Naive thymus-derived CD8-positive, alpha-beta T cell (primary cell): ENCODE measurements at places on chromosomes 12 and 14.

DNA sequence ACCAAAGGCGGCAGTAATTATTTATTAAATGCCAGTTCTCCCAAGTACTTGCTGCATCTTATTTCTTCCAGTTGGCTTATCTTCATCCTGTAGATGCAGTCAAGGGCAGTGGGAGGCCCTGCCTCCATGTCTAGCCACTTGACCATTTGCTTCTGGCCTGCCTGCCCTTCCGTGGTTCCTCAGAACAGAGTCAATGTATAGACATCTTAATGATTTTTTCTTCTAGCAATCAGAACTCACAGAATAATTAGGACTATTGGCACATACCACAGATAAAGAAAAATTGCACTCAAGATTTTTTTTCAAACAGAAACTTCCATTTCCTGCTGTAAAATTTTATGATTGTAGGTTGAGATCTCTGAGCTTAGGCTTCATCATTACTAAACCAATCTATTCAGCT lies 20.9 kb downstream of the NR1H4 start:
- no peak for DNase-seq

GRCh38 chr12:51942501-51943000 lies 8.9 kb upstream of the ACVR1B start:
- no peak for DNase-seq

DNA sequence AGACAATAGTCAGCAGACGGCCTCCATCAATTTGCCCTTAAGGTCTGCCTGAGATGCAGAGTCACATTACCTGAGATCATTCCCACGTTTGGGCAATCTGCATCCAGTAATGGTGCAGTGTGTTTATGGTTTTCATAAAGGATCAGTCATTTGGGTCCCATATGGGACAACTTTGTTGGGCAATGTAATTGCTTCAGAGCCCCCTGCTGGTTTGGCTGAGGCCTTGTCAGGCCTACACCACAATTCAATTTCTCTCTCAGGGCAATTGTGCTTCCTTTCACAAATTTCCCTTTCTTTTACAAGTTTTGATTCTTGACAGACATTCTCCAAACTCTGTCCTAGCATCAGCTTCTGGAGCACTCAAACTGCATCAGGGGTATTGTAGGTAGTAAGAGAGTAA lies 191.2 kb upstream of the SSTR1 start:
- DNase-seq: no peak

GRCh38 chr14:65168840-65169239 lies 66.5 kb upstream of the MAX start:
- no peak for DNase-seq

GRCh38 chr14:99899578-99900178 lies 106.5 kb downstream of the EML1 start:
- DNase-seq: peak; percentile 8

DNA sequence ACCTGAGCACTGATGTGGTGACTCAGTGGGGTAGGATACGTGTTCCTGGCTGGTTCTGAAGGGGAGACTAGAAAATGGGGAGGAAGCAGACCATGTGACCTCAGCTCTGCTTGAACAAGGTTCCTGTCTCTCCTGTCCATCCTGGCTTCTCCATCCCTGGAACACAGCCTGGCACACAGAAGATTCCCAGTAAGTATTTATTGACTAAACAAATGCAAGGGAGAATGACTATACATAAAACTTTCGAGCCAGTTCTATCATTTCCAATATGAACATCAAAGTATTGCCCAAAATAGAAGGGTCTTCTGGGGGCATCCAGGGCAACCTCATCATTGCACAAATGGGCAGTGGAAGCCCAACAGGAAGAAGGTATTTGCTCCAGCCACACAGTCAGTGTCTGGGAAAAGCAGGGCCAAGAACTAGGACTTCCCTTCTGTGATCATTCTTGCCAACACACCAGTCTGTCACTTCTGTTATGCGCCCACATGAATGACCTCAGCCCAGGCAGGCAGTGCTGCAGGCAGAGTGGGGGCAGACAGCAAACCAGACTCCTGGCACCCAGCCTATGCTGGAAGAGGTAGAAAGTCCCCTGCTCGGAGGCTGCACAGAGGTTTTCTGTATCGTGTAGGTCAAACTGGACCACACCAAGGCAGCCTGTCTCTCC lies 5.6 kb upstream of the SERPINA9 start:
- DNase-seq: no peak

DNA sequence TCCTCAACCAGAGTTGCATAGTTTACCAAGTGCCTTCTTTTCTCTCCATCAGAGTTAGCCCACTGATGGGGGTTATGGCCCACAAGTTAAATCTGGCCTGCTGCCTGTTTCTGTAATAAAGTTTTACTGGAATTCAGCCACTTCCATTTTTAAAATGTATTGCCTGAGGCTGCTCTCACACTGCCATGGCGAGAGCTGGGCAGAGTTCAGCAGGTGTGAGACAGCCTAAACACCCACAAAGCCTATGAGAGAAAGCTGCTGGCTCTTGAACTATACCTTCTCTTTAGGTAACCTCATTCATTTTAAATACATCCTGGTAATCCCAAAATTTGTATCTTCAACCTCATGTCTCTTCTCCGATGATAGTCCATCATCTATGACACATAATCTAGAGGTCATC lies 86.1 kb downstream of the BCL2L14 start:
- no peak for DNase-seq

- DNase-seq: no peak
These were observed 45.5 kb downstream of the PAWR start for GRCh38 chr12:79645235-79645630.

- no peak for DNase-seq
These were observed 58.0 kb upstream of the LRFN5 start for GRCh38 chr14:41548666-41549065.

GRCh38 chr12:65740873-65741600 lies 83.2 kb upstream of the HMGA2 start:
- DNase-seq: peak; percentile 76

GRCh38 chr14:73269729-73270531 lies 32.6 kb downstream of the PAPLN start:
- no peak for DNase-seq

GRCh38 chr12:26555139-26555538 lies 277.9 kb downstream of the ITPR2 start:
- DNase-seq: no peak

GRCh38 chr12:121947981-121948380 lies 29.6 kb downstream of the CFAP251 start:
- DNase-seq: no peak

- no peak for DNase-seq
These were observed 47.7 kb upstream of the PTPRO start for GRCh38 chr12:15274561-15274967.

DNA sequence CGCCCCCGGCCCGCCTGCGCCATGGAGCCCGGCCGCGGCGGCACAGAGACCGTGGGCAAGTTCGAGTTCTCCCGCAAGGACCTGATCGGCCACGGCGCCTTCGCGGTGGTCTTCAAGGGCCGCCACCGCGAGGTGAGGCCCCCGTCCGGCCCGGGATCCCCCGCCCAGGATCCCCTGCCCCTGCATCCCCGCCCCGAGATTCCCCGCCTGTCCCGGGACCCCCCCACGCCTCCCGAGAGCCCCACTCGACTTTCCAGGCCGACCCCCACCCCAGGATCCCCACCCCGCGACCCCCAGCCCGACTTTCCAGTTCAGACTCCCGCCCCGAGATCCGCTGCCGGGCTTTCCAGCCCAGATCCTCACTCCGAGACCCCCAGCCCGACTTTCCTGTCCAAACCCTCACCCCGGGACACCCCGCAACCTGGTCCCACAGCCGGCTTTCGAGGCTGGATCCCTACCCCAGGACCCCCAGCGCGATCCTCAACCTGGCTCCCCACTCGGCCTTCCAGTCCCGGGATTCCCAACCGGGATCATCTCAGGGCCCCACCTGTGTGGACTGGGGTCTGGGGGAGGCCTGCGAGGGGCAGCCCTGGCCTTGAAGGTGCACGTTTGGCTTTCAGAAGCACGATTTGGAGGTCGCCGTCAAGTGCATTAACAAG lies 688 bp downstream of the ULK1 start:
- DNase-seq: no peak

GRCh38 chr14:53663709-53664108 lies 292.9 kb downstream of the BMP4 start:
- no peak for DNase-seq

DNA sequence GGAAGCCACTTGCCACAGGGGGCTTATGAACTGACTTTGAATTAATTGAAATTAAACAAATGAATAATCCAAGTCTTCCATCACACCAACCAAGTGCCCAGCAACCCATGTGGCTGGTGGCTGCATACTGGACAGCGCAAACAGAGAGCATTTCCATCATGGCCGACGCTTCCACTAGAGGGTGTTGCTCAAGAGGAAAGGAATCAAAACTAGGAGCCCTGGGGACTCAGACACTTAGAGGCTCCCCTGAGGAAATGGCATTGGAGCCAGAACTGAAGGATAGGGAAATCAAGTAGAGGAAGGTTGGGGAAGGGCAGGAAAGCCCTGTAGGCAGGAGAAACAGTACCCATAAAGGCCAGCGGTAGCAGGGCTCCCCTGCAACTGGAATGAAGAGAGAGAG lies 50.6 kb upstream of the NUAK1 start:
- no peak for DNase-seq

- no peak for DNase-seq
These were observed 70.6 kb downstream of the KIF21A start for GRCh38 chr12:39372204-39372925.

- DNase-seq: no peak
These were observed 2.5 kb upstream of the ACTN1 start for GRCh38 chr14:68981539-68981976.

DNA sequence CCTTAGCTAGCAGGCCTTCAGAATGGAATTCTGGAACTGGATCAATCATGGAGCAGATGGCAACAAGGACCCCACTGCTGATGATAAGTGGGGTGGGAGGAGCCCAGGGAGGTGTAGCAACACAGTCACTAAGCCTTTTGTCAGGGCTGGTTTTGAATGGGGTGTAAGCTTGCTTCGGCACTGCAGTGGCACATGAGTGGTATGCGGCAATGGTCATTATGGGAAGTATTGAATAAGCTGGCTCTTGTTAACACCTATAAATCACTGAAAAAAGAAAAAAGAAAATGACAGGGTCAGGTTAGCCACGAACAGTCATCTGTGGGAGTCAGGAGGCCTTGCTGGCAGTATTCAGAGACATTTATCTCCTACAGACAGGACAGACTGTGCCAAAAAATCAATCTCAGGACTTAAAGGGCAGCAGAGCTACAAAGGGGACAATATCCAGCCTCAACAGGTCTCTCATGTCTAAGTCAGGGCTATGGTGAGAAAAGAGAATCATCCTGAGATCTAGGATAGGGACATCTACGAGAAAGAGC lies 19.1 kb downstream of the CDKL1 start:
- no peak for DNase-seq
